H1 (cell line): ENCODE measurements at places on chromosomes 7 and 10.

GRCh38 chr10:59000162-59000825, 176.1 kb upstream of the PHYHIPL start:
- DNase-seq = no peak
- H3K27ac ChIP-seq = no peak overlapping the region
- no peaks in the 10 kb centered on the region for H3K36me3 ChIP-seq
- H3K4me1 ChIP-seq = no peaks in the 10 kb centered on the region
- H3K27me3 ChIP-seq = no peaks in the 10 kb centered on the region

- no peak overlapping the region for H3K4me3 ChIP-seq
- H3K4me1 ChIP-seq = peaks cover 4% of the 10 kb centered on the region
- H3K36me3 ChIP-seq = no peaks in the 10 kb centered on the region
- H3K27ac ChIP-seq = no peak overlapping the region
- H3K27me3 ChIP-seq = no peaks in the 10 kb centered on the region
Measured at GRCh38 chr10:23469596-23470237, 30.8 kb downstream of the OTUD1 start.

DNA sequence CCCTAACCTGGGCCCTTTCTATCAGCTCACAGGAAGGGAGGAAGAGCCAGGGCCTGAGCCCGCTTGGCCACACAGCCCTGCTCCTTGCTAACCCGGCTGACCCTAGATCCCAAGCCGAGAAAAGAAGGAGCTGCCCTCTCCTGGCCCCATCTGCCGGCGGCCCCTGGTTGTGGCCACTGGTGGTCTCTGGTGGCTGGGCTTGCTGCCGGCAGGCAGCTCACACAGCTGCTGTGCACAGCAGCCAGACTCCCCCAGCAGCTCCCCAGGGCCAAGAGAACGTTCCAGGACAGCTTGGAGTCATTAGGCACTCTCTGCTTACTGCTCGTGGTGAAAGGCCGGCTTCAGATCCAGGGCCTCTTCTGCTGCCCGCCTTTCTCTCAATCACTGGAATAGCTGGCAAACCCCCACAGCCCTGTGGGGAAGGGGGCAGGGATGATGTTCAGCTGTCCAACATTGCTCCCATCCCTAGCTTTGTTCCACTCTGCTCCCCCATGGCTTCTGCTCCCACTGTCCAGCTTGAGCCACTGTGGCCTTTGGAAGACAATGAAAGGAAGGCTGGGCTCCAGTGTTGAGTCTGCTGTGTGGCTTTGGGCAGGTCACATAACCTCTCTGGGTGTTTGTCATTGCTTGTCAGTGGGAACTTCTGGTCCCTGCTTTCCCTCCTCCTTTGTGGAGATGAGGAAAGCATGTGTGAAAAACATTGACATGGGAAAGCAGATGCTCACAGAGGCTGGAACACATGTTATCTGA, 35.4 kb upstream of the COL13A1 start:
- H3K27ac ChIP-seq = no peak overlapping the region
- no peaks in the 10 kb centered on the region for H3K27me3 ChIP-seq
- DNase-seq = no peak

- no peaks in the 10 kb centered on the region for H3K27me3 ChIP-seq
- no peaks in the 10 kb centered on the region for H3K4me1 ChIP-seq
- H3K27ac ChIP-seq = no peak overlapping the region
- no peak overlapping the region for H3K4me3 ChIP-seq
- no peaks in the 10 kb centered on the region for H3K36me3 ChIP-seq
Measured at GRCh38 chr7:135121868-135122267, 26.0 kb upstream of the TMEM140 start.

- DNase-seq = peak; percentile 67
- H3K4me3 ChIP-seq = no peak overlapping the region
- H3K27me3 ChIP-seq = no peaks in the 10 kb centered on the region
- 0 out of 2 replicates have a peak overlapping the region, but pooled peaks have one; percentile 21 for H3K27ac ChIP-seq
- H3K4me1 ChIP-seq = peaks cover 7% of the 10 kb centered on the region
Measured at GRCh38 chr7:74138945-74139843, 35.0 kb upstream of the EIF4H start.

DNA sequence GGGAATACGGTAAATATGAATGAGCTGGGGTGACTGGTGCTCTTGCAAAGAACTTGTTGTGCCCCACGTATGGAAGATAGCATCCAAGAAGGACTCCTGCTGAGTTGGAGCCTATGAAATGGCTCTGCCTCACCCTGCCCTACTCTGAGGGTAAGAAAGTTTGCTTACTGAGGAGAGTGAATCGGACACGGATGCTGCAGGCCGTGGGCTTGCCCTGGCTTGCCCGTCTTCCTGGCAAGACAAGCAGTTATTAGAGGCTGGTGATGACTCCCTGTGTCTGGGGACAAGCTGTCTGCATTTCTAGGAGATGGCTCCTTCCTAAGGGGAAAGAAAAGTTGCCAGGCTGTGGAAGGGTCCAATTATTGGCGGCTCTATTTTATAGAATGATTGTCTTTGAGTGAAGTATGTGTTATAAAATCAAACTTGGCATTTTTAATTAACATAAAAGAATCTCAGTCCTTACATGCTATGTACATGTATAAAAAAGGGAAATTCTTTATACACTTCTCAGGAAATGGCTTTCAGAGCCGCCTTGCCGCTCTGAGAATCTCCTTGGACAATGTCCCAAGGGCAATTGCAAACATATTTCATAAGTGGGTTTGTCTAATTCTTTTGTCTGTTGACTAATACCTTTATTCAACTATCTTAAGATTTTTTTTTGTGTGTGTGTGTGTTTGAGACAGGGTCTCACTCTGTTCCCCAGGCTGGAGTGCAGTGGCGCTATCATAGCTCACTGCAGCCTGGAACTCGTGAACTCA, 64.6 kb downstream of the CYP26A1 start:
- no peaks in the 10 kb centered on the region for H3K27me3 ChIP-seq
- H3K4me1 ChIP-seq = no peaks in the 10 kb centered on the region
- no peak for DNase-seq
- H3K27ac ChIP-seq = no peak overlapping the region
- no peak overlapping the region for H3K4me3 ChIP-seq

GRCh38 chr10:70745555-70745954, 39.6 kb downstream of the TBATA start:
- no peak overlapping the region for H3K4me3 ChIP-seq
- H3K27ac ChIP-seq = no peak overlapping the region
- H3K27me3 ChIP-seq = no peaks in the 10 kb centered on the region
- DNase-seq = no peak
- no peaks in the 10 kb centered on the region for H3K4me1 ChIP-seq

DNA sequence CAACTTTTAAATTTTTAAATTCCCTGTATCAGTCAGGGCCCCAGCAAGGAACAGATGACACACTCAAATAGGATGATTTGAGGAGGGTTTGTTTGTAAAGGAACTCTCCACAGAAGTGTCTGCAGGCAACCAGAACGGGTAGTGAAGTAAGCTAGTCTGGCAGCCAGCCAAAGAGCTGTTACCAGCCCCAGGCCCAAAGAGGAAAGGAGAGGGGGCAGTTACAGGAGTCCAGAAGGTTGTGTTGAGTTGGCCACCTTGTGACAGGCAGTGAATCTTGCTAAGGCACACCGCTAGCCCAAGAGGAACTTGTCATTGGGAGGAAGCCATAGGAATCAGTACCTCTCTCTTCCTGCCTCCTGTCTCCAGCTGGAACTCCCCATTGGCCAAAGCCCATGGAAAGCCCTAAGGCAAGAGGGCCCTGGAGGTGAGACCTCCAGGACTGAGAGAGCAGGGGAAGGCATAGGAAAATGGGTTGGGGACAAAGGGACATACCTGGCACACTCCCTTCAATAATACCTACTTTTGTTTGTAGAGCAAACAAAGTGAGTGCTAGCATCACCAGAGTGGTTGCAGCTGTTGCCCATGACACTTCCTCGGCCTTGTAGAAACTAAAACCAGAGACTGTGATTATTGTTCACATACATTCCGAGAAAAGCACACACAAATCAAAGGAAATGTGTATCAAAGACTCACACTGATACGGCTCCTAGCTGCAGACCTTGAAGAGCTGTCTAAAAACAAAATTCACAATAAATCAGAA, 25.4 kb upstream of the GATAD1 start:
- H3K27ac ChIP-seq = no peak overlapping the region
- no peak for DNase-seq
- H3K4me3 ChIP-seq = no peak overlapping the region
- H3K27me3 ChIP-seq = no peaks in the 10 kb centered on the region
- no peaks in the 10 kb centered on the region for H3K4me1 ChIP-seq

- H3K4me3 ChIP-seq = no peak overlapping the region
- no peaks in the 10 kb centered on the region for H3K27me3 ChIP-seq
- H3K36me3 ChIP-seq = no peaks in the 10 kb centered on the region
- H3K4me1 ChIP-seq = no peaks in the 10 kb centered on the region
- no peak overlapping the region for H3K27ac ChIP-seq
Measured at GRCh38 chr10:129505500-129506075, 38.5 kb downstream of the MGMT start.

- H3K27me3 ChIP-seq = no peaks in the 10 kb centered on the region
- H3K4me1 ChIP-seq = peaks cover 10% of the 10 kb centered on the region
- peak overlapping the region; percentile 48 for H3K27ac ChIP-seq
- H3K36me3 ChIP-seq = no peaks in the 10 kb centered on the region
Measured at GRCh38 chr10:45419676-45420025, 45.6 kb downstream of the ALOX5 start.

- no peaks in the 10 kb centered on the region for H3K36me3 ChIP-seq
- H3K4me1 ChIP-seq = no peaks in the 10 kb centered on the region
- DNase-seq = no peak
- H3K27ac ChIP-seq = no peak overlapping the region
- H3K4me3 ChIP-seq = no peak overlapping the region
- H3K27me3 ChIP-seq = no peaks in the 10 kb centered on the region
Measured at GRCh38 chr10:131638880-131639278, 261.9 kb upstream of the PPP2R2D start.

GRCh38 chr10:97243836-97244235, 48.6 kb downstream of the ARHGAP19 start:
- H3K4me1 ChIP-seq = no peaks in the 10 kb centered on the region
- H3K27me3 ChIP-seq = no peaks in the 10 kb centered on the region

DNA sequence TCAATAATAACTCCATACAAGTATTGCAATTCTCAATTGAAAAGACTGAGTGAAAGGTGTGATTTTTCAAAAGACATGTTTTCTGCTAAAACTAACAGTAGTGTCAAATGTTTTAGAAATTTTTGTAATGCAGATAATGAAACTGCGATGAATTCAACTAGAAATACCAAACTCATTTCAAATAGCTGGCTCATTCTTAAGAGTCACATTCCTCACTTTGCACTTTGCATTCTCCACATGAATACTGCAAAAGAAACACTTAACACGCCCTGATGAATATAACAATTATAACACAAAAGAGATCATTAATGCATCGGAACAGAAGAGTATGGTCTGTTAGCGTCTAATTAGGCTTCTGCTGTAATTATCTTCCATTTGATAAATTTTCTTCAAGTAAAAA, 15.5 kb upstream of the TSPAN12 start:
- H3K27ac ChIP-seq = no peak overlapping the region
- no peaks in the 10 kb centered on the region for H3K36me3 ChIP-seq
- H3K4me1 ChIP-seq = no peaks in the 10 kb centered on the region
- H3K4me3 ChIP-seq = no peak overlapping the region
- no peaks in the 10 kb centered on the region for H3K27me3 ChIP-seq
- DNase-seq = no peak

GRCh38 chr7:125149151-125149550, 219.5 kb upstream of the POT1 start:
- H3K36me3 ChIP-seq = no peaks in the 10 kb centered on the region
- no peak overlapping the region for H3K4me3 ChIP-seq
- H3K27me3 ChIP-seq = no peaks in the 10 kb centered on the region
- no peaks in the 10 kb centered on the region for H3K4me1 ChIP-seq

DNA sequence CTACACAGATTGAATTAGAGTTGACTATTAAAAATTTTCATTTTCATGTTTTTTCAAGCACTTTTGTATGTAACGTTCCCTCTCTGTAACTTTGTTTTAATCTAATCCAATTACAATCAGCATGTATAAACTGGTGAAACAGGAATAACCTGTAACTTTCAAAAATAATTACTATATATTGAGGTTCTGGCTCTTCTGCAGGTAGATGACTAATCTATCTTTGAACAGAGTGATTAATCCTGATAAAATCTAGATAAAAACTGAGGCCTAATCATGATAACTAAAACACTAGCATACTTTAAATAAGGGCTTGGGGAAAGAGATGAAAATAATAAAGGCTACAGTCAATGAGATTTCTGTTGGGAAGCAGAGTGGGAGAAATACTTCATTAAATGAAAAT, 101.6 kb upstream of the KCND2 start:
- H3K36me3 ChIP-seq = no peaks in the 10 kb centered on the region
- H3K4me1 ChIP-seq = no peaks in the 10 kb centered on the region
- H3K27me3 ChIP-seq = no peaks in the 10 kb centered on the region
- no peak overlapping the region for H3K27ac ChIP-seq

GRCh38 chr7:91517201-91517785, 253.1 kb downstream of the FZD1 start:
- no peak overlapping the region for H3K4me3 ChIP-seq
- H3K4me1 ChIP-seq = no peaks in the 10 kb centered on the region
- H3K27me3 ChIP-seq = no peaks in the 10 kb centered on the region
- no peak overlapping the region for H3K27ac ChIP-seq
- no peaks in the 10 kb centered on the region for H3K36me3 ChIP-seq

- H3K4me1 ChIP-seq = peaks cover 4% of the 10 kb centered on the region
- no peak overlapping the region for H3K4me3 ChIP-seq
- DNase-seq = peak; percentile 49
- H3K36me3 ChIP-seq = no peaks in the 10 kb centered on the region
- no peak overlapping the region for H3K27ac ChIP-seq
Measured at GRCh38 chr7:20745702-20746101, 41.0 kb downstream of the SP8 start.

DNA sequence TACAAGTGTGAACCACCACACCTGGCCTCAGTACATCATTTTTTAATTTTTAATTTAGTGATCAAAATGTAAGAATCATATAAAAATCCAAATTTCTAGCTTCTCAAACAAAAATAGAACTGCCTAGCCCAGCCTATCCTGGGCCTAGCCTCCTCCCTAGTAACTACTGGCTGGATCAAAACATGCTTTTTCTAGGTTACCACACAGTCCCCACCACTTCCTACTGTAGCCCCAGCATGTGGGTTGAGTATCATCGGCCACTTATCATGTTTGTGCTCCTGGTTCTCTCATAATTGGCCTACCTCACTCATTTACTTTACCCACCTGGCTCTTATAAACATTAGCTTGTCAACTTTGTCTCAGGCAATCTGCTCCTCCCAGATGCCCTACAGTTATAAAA, 52.9 kb downstream of the DNAJC12 start:
- no peak overlapping the region for H3K27ac ChIP-seq
- no peaks in the 10 kb centered on the region; the same call in 1 of the 2 replicates for H3K4me1 ChIP-seq
- H3K36me3 ChIP-seq = no peaks in the 10 kb centered on the region
- H3K4me3 ChIP-seq = no peak overlapping the region

DNA sequence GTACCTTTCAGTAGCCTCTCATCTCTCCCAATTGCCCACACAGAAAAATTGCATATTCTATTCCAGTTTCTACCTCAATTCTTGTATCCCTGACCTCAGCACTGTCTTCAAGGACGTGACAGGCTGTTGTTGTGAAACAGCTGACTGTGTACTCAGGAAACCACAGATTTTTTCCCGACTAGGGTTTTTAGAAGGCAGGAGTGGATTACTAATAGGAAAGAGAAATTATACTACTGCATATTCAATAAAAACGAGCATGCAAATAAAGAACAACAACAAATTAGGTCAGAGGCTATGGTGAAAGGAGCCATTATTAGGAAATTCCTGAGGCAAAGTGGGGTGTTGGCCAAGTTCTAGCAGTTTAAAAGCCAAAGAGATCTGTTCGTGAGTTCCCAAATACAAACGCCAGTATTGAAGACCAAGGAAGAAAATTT, 93.4 kb downstream of the DOCK4 start:
- no peaks in the 10 kb centered on the region for H3K4me1 ChIP-seq
- no peak for DNase-seq
- H3K27ac ChIP-seq = no peak overlapping the region
- H3K4me3 ChIP-seq = no peak overlapping the region
- H3K27me3 ChIP-seq = no peaks in the 10 kb centered on the region

- no peak overlapping the region for H3K4me3 ChIP-seq
- H3K27ac ChIP-seq = no peak overlapping the region
- no peaks in the 10 kb centered on the region for H3K36me3 ChIP-seq
- H3K4me1 ChIP-seq = peaks cover 2% of the 10 kb centered on the region; the same call in 1 of the 2 replicates
Measured at GRCh38 chr10:5830629-5831445, 17.6 kb upstream of the GDI2 start.
